ENCODE measurements at places on chromosomes 6 and 20.

- no peak for DNase-seq
Observed at GRCh38 chr6:134400941-134401340, 83.0 kb upstream of the SGK1 start.

DNA sequence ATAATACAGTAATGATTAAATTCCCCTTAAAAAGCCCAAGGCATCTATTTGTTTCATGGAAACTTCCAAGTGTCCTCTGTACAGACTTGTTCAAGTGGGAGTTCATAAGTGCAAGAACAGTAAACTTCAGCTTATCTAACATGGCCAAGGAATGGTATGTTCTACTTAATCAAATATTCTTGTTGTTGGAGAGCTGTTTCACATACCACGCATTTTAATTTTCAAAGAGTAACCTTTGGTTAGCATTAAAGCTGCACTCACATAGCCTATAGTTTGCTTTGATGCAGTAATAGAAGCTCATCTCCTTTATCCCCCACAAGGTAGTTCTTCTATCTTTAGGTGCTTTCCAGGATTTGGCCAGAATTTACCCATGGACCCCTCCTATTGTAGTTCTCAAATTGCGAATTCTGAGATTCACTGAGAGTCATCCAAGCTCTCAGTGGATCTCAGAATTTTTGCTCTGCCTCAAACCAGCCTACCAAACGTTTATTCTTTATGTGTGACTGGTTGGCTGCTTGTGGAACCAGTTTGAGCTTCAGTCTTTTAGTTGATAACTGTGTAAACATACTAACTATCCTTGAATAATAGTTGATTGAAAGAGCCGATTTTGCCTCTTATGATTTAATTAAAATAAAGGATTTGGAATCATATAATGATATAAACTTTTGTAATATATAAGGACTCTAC, 668.0 kb upstream of the FLRT3 start:
- DNase-seq = no peak

DNA sequence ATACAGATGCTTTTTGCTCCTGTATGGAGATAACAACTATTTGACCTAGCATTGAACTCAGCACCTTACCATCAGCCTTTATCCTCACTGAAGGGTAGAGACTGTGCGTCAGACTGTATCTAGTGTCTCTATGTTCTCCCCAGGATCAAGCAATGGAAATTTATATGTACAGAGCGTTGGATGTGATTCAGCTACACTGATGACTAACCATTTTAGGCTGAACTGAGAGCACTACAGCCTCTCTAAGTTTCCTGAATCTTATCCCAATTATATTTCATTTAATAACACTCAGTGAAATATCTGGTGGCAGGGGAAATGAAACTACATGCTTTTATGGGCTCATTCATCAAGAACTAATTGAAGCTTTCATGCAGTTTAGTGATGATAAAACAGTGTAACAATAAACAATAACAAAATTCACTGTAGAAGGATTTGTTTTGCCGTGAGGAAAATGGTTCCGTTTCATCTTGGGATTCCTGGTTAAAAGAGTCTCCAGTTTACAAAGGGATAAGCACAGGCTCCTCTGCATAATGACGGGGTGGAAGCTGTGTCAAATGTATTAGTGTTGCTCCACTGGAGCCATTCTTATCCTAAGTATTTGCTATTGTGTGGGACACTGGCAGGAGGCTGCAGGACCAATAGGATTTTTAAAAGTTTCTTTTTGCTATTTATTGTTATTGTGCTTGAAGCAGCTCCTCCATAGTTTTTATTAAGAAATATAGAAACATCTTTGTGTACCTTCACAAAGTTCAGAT, 567.6 kb upstream of the MMS22L start:
- no peak for DNase-seq

DNA sequence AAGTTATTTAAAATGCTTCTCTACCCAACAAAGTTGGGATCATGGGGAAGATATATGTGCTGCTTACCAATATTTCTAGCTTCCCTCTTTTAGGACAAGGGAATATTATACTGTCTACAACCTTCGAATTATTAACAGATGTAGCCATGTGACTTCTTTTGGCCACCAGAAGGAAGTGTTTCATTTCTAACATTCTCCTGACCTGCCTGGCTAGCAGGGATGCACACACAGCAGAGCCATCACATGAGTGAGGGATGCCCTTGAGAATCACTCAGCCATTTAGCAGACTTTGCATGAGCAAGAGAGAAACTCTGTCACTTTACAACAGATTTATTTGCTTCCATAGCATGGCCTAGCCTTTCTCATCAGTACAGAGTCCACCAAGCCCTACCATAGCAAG, 230.7 kb upstream of the MARCKS start:
- DNase-seq = no peak

DNA sequence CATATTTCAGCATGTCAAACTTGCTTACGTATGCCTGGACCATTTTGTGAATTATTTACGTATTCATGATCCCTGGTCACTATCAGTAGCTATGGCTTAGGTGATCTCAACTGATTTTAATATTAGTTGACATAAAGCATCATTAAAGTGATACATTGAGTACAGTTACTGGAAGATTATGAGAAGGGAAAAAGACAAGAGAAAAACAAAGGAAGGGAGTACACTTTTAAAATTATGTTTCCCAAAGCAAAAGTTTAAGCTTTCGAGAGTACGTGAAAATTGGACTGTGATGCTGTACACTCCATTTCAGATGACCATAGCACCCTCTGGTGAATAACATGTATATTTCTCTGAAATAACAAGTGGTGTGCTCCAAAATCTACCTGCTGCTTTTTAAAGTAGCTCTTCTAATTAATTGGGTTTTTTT, 215.0 kb upstream of the HSF2 start:
- DNase-seq = no peak

- no peak for DNase-seq
Observed at GRCh38 chr20:63497138-63497945, 1.5 kb downstream of the EEF1A2 start.
